Retina (tissue), 1 donor: ENCODE measurements at places on chromosomes 2 and 18.

GRCh38 chr2:9692456-9693195 lies 61.8 kb upstream of the YWHAQ start:
- no peak for DNase-seq

GRCh38 chr2:15560988-15561573 lies at the start of gene NBAS:
TSS of gene NBAS (minus strand) at chr2:15561334. CDS start at chr2:15561304, 30 bp downstream.
- peak; percentile 95 for DNase-seq

DNA sequence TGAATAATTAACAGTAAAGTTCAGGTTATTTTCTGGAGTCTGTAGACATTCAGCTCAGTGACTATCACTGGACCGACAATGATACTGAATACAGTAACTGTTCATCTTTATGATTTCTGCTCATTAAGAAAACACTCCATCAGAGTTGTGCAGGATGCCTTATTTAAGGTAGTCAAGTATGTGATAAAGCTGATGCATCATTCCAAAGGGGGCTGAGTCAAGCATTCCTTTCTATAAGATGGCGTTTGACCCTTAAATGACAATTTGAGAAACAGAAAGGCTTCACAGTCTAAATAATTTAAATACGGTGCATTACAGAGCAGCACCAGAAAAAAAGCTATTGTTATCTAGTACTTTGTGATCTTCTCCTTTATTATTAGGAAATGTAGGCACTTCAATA lies 131.1 kb downstream of the CDH2 start:
- no peak for DNase-seq

- no peak for DNase-seq
These were observed 16.9 kb downstream of the WNT10A start for GRCh38 chr2:218897394-218898108.
